Myocyte (in vitro differentiated cells): ENCODE measurements at places on chromosomes 2 and 18. TPM values are rescaled to one million over a fixed set of nuclear protein-coding genes. Genes with fewer than 3 reads are reported as not detected.

ARHGEF4 gene
- total RNA-seq, result 0.86 and 1.1 TPM in 2 replicates

LYPD1 gene
- total RNA-seq, result 0.64 TPM in 1 of 2 replicates, not detected in the other

RSAD2 gene
- total RNA-seq, result not detected in 2 replicates

SOWAHC gene
- 3.2 and 3.9 TPM in 2 replicates for total RNA-seq

AGXT gene
- total RNA-seq, result not detected in 2 replicates

IGFBP2 gene
- 0.42 and 0.72 TPM in 2 replicates for total RNA-seq

CACNB4 gene
- total RNA-seq, result 0.31 and 0.91 TPM in 2 replicates
